AG04450 (cell line): ENCODE measurements at places on chromosomes 12 and 14. TPM values are rescaled to one million over a fixed set of nuclear protein-coding genes. Genes with fewer than 3 reads are reported as not detected.

GRCh38 chr12:67299526-67299925 is 30.4 kb downstream of the CAND1 start:
- no peak for DNase-seq

- no peak for DNase-seq
These were observed 264.1 kb upstream of the FOXG1 start for GRCh38 chr14:28502517-28502916.

GRCh38 chr14:26595926-26596542 is 1.8 kb downstream of the NOVA1 start:
- DNase-seq: no peak

The CFAP73 gene
- not detected in 2 replicates for polyA plus RNA-seq

DNA sequence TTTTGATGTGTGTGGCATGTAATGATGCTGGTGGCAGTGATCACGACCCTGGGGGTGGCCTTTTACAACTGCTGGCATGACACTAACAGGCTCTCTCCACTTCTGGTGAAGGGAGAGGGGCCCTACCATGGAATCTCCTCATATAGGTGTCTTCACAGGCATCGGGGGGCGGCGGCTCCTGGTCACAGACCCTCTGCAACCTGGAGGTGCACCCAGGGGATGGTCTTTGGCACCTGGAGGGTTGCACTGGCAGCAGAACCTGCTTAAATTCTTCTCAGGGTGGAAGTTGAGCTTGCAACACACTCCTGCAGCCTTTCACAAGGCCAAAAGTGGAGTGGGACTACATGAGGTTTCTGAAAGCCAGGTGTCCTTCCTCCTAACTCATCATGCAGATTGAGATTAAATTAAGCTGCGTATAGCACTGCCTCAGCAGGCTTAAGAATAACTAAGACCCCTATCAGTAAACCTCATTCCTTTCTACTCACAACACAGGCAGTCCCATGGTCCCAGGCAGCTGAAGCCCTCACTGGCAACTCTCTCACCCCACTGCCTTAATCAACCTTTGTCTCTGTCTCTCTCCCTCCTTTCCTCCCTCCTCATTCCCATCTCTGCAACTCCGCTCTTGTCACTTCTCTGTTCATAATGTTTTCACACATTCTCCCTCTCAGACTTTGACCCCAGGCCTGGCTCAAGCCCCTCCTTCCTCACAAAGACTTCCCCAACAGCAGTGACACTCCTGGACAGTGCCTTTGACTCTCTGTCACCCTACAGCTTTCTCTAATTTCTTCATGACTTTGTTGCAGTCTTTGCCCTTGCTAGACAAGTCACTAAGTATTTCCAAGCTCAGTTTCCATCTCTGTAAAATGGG is 18.9 kb downstream of the NID2 start:
- no peak for DNase-seq

DNA sequence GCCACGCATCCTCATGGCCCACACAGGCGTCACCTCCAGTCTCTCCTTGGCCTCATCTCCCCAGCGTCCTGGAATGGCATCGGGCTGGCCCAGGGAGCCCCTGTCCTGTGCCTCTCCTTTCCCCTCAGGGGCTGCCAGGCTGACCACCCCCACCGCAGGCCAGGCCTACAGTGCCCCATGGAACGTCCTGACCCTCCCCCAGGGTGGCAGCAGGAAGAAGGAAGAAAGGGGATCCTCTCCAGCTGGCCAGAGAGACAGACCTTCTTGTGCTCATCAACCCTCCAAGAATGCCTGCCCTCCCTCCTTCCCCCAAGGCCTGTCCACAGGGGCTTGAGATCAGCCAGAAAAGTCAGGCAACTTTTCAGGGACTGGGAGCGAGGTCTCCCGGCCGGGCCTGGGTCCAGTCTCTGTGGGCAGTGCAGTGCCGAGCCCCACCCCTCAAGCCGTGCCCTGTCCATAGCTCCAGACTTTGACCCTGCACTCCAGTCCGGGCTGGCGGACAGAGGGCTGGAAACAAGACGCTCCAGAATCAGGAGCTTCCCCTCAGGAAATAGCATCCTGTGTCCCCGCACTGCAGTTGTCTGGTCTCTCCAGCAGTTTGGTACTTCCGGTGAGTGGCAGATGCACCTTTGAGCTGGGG is at the start of gene DAO:
TSS of gene DAO (plus strand) at position 478 of the 640 bp plus-strand sequence. CDS start 4,915 bp downstream, outside the sequence.
- DNase-seq: no peak

DNA sequence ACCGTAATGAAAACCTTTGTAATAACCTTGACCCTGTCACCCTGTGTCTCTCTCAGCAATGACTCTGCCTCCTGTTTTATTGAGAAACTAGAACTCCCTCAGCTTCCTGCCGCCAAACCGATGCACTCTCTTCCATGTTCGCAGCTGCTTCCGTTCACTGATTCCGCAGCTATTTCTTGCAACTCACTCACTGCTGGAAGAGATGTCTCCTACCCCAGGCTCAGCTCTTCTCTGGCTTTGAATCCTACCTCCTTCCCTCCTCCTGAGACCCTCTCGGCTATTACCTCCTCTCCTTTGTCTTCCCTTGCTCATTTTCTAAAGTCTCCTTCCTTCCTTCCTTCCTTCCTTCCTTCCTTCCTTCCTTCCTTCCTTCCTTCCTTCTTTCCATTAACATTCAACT is 71.0 kb downstream of the ESRRB start:
- no peak for DNase-seq

The DHRS2 gene
- 0.09 and 0.15 TPM in 2 replicates for polyA plus RNA-seq

The KERA gene
- not detected in 2 replicates for polyA plus RNA-seq

GRCh38 chr14:99749142-99749541 is 44.1 kb upstream of the EML1 start:
- no peak for DNase-seq

The RAD51AP1 gene
- 4.3 and 8.2 TPM in 2 replicates for polyA plus RNA-seq

The LGR5 gene
- not detected in 2 replicates for polyA plus RNA-seq

The ACRBP gene
- polyA plus RNA-seq: 0.41 and 0.64 TPM in 2 replicates

- DNase-seq: no peak
These were observed 6.2 kb downstream of the SHMT2 start for GRCh38 chr12:57235728-57236131.

DNA sequence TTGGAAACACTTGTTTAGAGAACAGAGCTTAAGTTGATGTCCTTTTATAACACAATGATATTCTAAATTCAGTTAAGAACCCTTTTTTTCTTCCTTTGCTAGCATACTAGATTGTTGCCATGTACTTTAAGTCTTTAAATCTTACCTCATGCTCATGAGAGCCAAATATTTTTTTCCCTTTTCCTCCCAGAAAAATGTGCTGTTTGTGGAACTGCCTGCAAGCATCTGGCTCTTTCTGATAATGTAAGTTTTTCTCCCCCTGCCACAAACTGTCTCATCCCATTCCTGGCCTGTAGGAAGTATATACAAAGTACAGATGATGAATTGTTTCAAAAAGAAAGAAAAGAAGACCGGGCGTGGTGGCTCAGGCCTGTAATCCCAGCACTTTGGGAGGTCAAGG is 5.3 kb downstream of the RNF212B start:
- no peak for DNase-seq

DNA sequence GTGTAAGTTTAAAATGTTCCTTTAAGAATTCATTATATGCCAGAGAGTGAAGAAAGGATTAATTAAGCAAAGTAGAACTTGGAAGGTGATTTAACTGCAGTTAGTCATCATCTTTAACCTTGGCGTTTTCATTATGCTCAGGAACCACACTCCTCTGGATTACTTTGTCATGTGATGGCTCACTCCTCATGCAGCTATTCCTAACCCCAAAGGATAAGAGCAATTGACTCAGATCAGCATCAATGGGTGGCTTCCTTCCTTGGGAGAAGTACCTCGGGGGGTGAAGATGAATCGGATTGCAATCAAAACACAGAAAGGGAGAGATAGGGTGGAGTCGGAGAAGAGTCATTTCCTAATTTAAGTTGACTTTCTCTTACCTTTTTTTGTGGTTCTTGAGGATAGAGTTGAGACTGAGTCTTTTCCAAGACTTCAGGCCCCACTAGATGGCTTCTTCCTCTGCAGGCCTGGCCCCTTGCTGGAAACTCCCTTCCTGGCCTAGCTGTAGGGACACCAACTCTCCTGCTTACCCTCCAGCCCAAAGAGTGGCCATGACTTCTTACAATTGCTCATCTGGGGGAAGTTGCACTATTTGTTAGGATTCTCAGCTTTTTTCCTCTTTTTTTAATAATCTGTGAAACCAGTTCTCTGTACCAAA is 238.6 kb upstream of the DDHD1 start:
- peak; percentile 43 for DNase-seq

DNA sequence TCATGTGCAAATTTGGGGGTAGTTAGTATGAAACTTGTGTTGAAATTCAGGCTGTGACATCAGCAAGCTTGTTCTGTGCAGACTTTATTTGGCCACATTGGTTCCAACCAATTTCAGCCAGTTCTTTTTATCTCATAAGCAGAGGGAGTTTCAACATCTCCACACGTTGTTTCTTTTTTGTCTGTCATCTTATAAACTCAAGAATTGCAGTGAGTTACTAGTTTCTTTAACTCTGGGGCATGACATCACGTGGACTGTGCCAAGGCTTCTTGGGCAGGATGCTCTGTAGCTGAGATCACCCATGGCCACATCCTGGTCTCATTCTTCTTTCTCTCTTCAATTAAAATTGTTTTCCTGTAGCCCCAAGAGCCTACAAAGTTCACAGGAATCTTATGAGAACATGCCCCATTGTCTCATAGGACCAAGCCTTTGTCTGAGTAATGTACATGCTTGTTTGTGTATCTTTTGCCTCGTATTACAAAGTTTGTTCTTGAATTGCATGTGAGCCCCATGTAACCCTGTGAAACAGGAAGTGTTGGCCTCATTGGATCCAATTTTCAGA is 982.0 kb upstream of the TMEM132C start:
- peak; percentile 55 for DNase-seq

- no peak for DNase-seq
These were observed 30.0 kb downstream of the GALNT4 start for GRCh38 chr12:89494411-89495231.

The CCDC197 gene
- not detected in 2 replicates for polyA plus RNA-seq

- no peak for DNase-seq
These were observed 144.5 kb upstream of the SLC38A2 start for GRCh38 chr12:46516933-46517578.

- DNase-seq: no peak
These were observed 185.2 kb downstream of the ACSS3 start for GRCh38 chr12:81263072-81263471.

- no peak for DNase-seq
These were observed 394.1 kb downstream of the BCAT1 start for GRCh38 chr12:24554612-24555295.

The CCDC175 gene
- not detected in 2 replicates for polyA plus RNA-seq

DNA sequence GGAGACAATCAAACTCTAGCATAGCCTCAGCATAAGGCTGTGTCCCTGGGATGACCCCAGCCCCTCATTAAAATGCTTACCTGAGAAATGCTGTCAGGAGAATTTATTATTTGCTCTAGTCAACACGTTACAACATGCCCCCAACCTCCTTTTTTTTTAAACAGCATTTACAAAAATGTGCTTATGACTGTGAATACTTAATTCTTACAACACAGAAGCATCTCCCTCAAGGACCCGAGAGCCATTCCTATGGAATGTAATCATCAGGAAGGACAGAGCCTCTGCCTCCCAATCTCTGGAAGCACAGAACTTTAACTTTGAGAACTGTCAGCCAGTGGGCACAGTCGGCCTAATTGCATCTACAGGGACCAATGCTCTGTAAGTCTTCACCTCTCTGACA is 136.6 kb upstream of the OVCH1 start:
- no peak for DNase-seq

DNA sequence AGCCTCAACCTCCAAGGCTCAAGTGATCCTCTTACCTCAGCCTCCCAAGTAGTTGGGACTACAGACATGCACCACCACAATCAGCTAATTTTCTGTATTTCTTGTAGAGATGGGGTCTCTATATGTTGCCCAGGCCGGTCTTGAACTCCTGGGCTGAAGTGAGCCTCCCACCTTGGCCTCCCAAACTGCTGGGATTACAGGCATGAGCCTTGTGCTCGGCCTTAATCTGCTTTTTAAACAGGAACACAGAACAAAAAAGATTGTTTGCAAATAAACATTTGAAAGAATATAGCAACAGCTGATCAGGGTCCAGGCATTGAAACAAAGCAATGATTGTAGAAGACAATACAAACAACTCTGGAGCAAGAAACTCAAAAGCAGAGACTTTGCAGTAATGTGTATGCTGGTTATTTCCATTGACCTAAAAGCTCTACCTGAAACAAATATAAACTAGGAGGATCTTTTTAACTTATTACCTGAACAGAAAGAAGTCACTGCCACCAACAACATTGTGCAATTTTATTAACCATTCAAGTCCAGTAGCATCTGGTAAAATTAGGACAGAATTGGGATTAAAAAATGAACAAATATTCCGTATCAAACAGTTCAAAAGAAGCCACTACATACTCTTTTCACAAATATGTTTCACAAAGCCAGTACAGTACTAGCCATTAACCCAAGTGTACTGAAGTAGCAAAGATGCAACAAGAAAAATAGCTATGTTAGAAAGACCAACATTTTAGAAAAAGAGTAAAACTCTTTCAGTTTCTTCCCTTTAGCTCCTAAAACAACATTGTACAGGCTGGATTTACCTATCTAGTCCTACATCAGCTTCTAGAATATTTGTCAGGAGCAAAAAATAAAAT is 14.2 kb downstream of the AMN1 start:
- no peak for DNase-seq

- DNase-seq: no peak
These were observed 306.1 kb upstream of the RTL1 start for GRCh38 chr14:101209594-101209993.

The ANKLE2 gene
- 55.7 and 65.6 TPM in 2 replicates for polyA plus RNA-seq

DNA sequence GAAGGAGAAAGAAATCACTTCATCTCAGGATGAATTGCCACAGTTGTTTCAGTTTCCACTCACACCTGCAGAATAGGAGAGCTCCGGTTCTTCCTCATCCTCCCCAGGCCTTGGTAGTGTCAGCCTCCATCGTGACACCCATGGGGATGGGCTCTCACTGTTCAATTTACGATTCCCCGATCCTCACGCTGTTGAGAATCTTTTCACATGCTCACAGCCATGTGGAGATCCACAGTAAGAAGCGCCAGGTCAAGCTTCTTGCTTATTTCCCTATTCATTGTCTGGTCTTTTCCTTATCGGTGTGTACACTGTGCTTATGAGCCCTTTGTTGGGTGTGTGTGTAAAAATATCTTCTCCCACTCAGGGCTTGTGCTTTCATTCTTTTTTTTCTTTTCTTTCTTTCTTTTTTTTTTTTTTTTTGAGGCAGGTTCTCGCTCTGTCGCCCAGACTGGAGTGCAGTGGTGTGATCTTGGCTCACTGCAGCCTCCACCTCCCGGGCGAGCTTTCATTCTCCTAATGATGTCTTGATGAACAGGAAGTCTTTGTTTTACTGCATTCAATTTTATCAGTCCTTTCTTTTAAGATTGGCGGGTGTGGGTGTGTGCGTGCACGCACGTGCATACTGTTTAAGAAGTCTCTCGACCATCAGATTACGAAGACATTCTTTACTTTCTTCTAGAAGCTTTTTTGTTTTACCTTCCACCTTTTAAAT is 21.5 kb downstream of the RIN3 start:
- DNase-seq: no peak
